ENCODE measurements at places on chromosomes 11 and 22. TPM values are rescaled to one million over a fixed set of nuclear protein-coding genes. Genes with fewer than 3 reads are reported as not detected.

The KRTAP5-8 gene
- total RNA-seq = not detected

The MMP8 gene
- 1.0 TPM for total RNA-seq

The HBG1 gene
- total RNA-seq = not detected

The KRTAP5-9 gene
- total RNA-seq = not detected

The CHRNA10 gene
- total RNA-seq = 3.6 TPM

The OMP gene
- total RNA-seq = not detected

The MAJIN gene
- not detected for total RNA-seq
